NCI-H2081 (cell line): ENCODE measurements at places on chromosomes 1 and 21.

- DNase-seq: no peak
These were observed 96.9 kb upstream of the SLC25A33 start for GRCh38 chr1:9442278-9442846.

- DNase-seq: peak; percentile 85
These were observed 5.7 kb downstream of the GJB3 start for GRCh38 chr1:34786521-34787325.

DNA sequence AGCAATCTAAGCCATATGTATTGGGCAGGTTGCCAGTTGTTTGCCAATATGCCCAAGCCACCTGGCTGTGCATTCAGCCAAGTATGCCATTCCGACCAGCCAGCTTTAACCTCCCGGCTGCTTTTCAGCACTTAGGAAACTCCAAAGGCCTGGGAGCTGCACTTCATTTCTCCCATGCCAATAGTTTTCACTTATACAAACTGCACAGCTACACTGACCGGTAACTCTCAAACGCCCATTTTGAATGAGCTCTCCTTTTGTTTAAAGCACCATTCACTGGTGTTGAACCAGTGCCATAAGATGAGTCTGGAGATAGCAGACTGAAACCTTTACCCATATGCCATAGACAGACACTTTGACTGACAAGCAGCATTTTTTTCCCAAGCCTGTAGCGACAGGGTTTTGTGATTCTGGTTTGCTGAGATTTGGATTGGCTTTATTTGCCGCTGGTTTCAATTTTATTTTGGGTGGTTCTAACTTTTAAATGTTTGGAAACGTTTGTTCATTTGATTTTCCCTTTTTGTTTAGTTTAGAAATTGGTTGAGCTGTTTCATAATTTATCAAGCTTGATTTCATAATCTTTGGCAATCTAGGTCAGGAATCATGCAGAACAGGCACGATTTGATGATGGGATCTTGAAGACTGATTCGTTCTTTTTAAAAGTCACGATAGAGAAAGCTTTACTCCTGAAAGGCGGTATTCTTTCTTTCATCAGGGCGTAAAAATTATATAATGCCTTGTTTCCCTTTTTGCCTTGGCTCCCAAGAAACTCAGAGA lies 144.6 kb downstream of the NFIA start:
- peak; percentile 85 for DNase-seq

DNA sequence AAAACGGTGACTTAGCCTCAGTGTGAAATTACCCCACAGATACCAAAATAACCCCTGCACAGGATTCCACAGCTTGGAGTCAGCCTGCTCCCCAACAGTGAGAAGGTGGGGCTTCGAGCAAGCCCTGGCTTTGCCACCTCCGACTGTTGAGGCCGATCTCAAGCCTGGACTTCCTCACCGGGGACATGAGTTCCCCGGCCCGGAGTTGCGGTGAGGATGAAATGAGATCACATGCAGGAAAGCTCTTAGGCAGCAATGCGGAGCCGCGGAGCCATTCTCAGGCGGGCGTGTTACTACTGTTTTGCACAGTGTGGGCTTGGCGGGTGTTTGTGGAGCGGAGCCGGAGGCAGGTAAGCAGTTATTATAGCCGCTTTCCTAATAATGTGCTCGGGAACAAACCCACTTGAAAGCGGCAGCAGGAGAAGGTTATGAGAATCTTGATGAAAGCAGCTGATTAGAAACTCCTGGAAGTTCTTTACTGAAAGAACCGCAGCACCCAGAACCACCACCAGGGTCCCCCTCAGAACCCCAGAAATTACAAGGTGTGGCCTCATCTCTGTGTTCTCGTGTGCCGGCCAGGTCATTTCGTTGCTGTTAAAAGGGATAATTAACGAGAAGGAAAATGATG lies 3.9 kb upstream of the CLSTN1 start:
- DNase-seq: peak; percentile 48

- no peak for DNase-seq
These were observed 437.5 kb upstream of the VAMP3 start for GRCh38 chr1:7333620-7334019.
